ENCODE measurements at places on chromosomes 3 and 15. TPM values are rescaled to one million over a fixed set of nuclear protein-coding genes. Genes with fewer than 3 reads are reported as not detected.

Gene TMEM207
- total RNA-seq, result not detected

Gene WDR76
- 26.7 TPM for total RNA-seq

Gene CAPN3
- total RNA-seq, result 0.57 TPM

Gene GOLGA8G
- total RNA-seq, result not detected

Gene KCNH8
- total RNA-seq, result under 0.01 TPM

Gene CMTM7
- 35.0 TPM for total RNA-seq

Gene RBP2
- total RNA-seq, result not detected

Gene TBC1D5
- 102 TPM for total RNA-seq
